ENCODE measurements at places on chromosomes 3 and 15.

GRCh38 chr3:129795186-129796010, 98.1 kb downstream of the TMCC1 start:
- no peak for DNase-seq

GRCh38 chr3:183293966-183294365, 40.9 kb downstream of the B3GNT5 start:
- no peak for DNase-seq

DNA sequence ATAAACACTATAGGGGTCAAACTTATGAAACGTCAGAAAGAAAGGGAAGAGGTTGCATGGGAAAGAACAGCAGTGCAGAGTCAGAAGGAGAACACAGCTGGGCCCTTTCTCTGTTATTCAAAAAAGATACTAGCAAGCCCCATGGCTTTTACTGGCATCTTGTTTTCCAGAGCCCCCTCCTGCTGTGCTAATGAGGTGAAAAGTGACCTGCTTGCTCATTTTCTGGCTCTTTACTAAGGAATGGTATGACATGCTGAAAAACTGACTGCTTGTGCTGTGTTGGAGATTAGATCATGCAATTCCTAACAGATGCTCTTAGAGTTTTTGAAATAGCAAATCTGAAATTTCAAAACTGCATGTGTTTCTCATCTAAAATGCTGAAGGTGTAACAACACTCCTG, 541.6 kb upstream of the ALCAM start:
- DNase-seq = no peak

DNA sequence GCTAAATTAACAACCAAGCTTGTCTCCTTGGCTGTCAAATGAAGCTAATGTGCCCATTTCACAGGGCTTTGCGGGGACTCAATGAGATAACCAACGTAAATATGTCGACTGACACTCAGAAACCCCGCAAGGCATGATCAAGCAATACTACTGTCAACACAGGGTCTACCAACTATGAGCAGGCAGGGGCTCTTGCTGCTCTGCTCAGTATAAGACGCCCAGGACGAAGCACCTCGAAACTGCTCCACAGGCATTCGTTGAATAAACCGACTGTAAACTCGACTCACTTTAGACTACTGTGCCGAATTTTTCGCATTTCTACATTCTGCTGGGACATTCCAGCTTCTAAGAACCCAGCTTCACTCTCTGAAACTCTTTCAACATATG, 55.0 kb downstream of the FEZF2 start:
- no peak for DNase-seq

DNA sequence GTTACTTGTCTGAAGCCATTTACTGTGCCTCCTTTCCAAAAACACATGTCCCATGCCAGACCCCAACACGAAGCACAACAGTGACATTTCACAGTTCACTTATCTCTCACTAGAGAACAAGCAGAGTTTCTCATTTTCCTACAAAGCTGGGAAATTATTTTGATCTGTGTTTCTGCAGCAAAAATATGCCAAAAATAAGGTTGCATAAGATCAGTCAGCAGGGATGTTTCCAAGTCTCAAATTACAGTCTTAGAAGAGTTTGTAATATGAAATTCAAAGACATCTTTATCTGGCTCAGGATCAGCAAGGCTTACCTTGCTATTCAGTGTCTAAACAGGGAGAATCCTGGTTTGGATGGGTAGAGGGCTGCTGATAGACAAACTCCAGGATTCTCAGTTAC, 75.5 kb downstream of the GJD2 start:
- no peak for DNase-seq

DNA sequence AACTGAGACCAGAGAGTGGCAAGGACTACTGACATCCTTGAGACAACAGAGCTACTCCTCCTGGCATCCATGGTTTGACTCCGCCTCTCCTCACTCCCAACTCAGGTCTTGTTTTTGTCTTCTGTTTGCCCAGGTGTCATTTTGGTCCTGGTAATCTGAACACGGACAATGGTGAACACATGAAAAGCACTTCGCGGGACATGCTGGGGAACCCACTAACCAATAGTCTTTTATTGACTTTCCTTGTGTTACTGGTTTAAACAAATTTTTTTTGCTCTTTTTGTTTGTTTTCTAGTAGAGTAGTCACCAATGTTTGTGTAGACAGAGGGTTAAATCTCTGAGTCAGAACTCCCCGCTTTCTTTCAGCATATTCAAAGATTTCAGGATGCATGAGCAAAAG, 38.4 kb downstream of the LARP6 start:
- no peak for DNase-seq

GRCh38 chr3:133825969-133826727, 20.5 kb downstream of the SRPRB start:
- no peak for DNase-seq

GRCh38 chr15:70066447-70066846, 31.3 kb downstream of the TLE3 start:
- DNase-seq = no peak

DNA sequence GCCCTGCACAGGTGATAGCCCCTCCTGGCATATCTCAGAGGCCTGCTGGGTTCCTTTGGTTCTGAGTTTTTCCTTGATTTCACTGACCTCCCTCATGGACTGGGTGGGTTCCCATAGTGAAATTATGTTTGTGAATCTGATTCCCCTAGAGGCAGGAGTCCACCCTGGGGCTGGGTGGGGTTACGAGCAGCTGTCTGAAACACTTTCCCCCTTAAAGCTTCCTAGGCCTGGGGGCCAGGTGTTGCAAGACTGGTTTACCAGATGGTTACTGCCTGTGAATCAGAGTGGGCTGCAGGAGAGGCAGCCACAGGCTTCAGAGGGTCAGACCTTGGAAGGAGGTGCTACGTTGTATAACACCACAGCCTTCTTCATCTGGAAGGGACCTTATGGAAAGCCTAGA, 34.3 kb downstream of the IL20RB start:
- no peak for DNase-seq

- DNase-seq = no peak
Measured at GRCh38 chr3:11499144-11499543, 144.6 kb downstream of the VGLL4 start.

GRCh38 chr15:73822998-73823397, 50.4 kb upstream of the TBC1D21 start:
- DNase-seq = no peak

- DNase-seq = no peak
Measured at GRCh38 chr3:192826214-192827006, 91.2 kb downstream of the MB21D2 start.

DNA sequence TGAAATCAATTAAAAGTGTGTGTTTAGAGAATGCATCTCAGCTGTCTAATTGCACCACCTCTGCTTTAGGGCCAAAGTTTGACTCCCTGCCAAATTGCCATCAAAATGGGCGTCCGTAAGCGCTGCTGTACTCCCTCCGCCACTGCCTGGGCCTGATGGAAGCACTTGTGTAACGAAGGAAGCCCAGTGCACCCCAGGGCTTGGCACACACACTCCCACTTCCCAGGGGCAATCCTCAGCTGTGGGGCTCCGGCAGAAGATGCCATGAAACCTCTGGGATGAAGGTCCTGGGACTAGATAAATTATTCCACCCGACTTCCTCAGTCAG, 137.8 kb downstream of the RORA start:
- no peak for DNase-seq

DNA sequence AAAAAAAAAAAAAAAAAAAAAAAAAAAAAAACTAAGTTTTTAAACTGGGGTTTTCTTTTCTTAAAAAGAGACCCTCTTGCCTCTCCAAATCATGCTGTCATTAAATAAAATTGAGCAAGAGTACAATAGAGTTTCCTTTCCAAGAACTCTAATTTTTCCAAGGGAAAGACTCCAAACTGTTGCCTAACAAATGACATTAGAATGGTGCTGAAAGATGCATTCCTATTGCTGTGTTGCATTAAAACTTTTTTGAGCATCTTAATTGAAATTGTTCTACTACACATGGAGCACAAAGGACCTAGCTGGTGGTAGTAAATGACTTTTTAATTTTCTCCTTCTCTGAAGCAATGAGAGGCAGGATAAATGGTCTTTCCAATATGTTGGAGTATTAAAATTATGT, 469.1 kb upstream of the ARHGEF26 start:
- DNase-seq = no peak

GRCh38 chr3:61876797-61877196, 315.4 kb downstream of the PTPRG start:
- DNase-seq = no peak

DNA sequence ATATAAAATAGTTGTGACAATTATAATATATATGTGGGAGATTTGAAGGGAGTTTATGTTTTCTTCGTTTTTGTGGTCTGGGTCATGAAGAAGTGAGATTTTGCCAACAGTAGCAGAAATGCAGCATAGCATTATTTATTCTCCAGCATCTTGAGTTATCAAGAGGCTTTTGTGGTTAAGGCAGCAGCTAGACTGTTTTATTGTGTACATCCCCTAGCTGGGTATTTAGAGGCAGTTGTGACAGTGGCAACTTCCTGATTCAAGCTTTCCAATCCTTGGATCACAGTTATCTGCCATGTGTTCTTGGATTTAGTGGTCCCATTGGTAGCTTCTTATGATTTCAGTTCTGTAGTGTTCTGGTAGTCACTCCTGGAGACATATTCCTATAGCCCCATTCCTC, 29.0 kb downstream of the ARIH1 start:
- no peak for DNase-seq

DNA sequence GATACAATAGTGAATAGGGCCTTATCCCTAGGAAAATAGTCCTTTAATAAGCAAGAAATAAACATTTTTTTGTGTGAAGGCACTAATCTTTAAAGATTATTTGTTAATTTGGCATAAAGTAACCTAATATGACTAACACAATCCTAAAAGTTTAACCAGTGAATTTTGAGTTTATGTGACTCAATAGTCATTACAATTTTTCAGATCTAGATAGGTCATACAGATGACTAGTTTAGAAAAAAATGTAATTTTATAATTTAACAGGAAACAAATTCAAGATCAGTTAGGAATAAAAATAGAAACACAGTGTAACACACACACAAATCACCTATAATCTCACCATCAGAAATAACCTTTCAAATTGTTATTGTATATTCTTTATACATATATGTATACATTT, 620.7 kb upstream of the ALCAM start:
- no peak for DNase-seq

- DNase-seq = no peak
Measured at GRCh38 chr15:48541341-48542278, 103.9 kb downstream of the FBN1 start.

- DNase-seq = no peak
Measured at GRCh38 chr15:87031540-87032230, 952.0 kb downstream of the AGBL1 start.

- DNase-seq = no peak
Measured at GRCh38 chr3:101381809-101382208, 61.4 kb upstream of the IMPG2 start.

Data from CMK (cell line).